ENCODE measurements at places on chromosomes 1 and 21. TPM values are rescaled to one million over a fixed set of nuclear protein-coding genes. Genes with fewer than 3 reads are reported as not detected.

- DNase-seq: no peak
Observed at GRCh38 chr1:3423245-3423829, 31.1 kb upstream of the ARHGEF16 start.

DNA sequence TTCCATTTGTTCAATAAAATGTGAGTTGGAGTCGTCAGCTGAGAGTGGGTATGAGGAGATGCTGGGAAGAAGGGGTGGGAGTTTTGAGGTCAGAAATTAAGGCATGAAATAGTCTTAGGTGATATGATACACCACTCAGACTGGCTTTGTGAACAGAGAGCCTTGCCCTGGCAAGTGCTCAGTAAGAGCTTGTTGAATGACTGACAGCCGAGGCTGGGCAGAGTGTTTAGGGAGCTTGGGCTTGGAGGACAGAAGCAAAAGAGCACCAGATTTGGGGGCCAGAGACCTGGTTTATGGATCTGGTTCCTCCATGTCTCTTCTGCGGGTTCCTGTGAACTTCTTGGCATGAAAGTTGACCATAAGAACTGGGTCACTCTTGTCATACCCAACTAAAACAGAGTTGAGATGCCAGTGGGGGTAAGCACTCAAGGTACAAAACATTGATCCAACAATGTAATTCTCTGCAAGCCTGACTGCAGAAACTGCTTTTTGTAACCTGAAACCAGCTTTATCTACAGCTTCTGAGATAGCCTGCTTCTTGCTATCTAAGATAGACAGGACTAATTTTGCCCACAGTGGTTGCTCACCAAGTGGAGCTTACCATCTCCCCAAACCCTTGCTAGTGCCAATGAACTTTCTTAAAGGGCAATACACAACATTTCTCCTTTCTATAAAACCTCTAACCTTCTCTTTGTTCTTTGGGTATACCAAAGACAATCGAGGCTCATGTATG, 126.4 kb downstream of the TENT5C start:
- DNase-seq: no peak

CYYR1 gene
- polyA plus RNA-seq: 16.7 TPM

GRCh38 chr21:34733852-34734251, 65.1 kb downstream of the CLIC6 start:
- no peak for DNase-seq

OR2L8 gene
- polyA plus RNA-seq: not detected

CD1D gene
- polyA plus RNA-seq: 1.9 TPM

- DNase-seq: no peak
Observed at GRCh38 chr21:35602811-35603362, 457.4 kb downstream of the SETD4 start.

CFAP126 gene
- 2.5 TPM for polyA plus RNA-seq

DNA sequence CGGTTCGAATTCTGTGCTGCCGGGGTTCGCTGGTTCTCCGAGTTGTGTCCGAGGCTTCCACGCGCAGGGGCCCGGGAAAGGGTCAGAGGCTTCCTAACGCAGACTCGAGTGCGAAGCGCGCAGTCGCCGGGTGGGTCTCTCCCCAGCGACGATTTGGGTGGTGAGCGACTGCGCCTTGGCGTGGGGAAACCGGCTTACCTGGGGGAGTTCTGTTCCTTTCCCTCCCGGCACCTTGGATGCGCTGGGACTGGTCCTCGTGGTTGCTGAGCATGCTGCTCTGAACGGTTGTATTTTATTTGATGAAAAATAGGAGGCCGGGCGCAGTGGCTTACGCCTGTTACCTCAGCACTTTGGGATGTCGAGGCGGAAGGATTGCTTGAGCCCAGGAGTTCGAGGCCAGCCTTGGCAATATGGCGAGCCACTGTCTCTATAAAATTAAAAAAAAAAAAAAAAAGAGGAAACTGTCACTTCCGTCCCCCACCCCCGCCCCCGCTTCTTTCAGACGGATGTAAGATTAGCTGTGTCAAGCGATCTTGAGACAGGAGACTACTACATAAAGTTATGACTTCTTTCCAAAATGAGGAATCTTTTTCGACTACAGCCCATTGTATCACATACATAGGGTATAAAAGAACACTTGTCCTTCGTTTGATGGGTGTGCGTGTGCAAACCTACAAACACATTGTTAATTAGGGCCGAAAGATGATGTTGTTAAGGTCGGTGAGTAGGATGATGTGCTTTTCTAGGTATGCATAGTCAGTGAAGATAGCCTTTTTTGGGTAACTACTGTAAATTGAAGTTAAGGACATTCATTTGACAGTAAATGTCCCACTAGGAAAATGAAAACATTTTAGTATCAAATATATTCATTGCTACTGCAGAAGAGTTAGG, at the start of gene CCDC18:
TSS of gene CCDC18 (plus strand) at position 2 of the 891 bp plus-strand sequence. CDS start 2,638 bp downstream, outside the sequence.
- DNase-seq: peak; percentile 8

DNA sequence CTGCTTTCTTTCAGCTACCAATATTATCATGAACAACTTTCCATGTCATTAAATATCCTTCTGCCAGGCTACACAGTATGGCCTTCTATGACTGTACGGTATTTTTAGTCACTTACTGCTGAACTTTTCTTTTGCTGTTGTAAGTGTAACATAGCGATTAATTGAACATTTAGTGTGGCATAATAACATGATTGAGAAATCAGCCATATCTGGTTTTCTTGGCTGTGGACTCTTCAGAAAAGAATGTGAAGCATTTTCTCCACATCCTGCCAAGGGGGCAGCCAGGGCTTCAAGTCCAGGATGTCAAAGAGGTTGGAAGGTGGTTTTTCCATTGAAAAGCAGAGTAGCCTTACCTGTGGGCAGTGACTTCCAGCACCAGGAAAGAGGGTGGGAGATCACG, 8.8 kb upstream of the AHCYL1 start:
- DNase-seq: no peak

- no peak for DNase-seq
Observed at GRCh38 chr1:147527941-147528936, 13.1 kb upstream of the BCL9 start.

- no peak for DNase-seq
Observed at GRCh38 chr1:222187566-222188332, 360.2 kb downstream of the HHIPL2 start.

ZNF593OS gene
- polyA plus RNA-seq: 2.3 TPM

DNA sequence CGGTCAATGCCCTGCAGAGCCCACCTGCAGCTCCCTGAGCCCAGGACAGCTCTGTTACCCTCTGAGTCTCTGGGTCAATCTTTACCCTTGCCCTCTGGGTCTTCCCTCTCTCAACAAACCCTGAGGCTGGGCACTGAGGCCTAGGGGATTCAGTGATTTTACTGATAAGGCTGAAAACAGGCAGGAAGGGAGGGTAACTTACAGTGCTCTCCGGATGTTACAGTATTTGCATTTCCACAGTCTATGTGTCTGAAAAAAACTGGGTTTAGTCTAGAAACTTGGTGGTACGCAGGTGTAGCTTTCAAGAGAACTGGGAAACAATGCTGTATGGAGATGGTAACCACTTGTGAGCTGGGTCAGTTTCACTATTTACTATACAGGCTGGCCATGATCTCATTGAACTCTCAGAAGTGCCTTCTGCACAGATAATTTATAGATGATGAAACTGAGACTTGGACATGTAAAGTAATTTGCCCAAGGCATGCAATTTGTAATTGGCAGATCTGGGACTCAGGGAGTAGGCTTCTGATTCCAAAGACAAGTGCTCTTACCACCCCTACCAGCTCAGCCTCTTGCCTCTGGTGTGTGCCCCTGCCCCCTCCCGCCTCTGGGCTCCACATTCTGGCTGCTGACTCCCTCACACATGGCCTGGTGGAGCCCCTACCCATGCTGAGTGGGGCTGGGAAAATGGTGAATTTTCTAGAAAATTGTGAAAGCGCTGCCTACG, 48.8 kb downstream of the TENT5C start:
- DNase-seq: no peak

ZFP69 gene
- 5.0 TPM for polyA plus RNA-seq

- DNase-seq: no peak
Observed at GRCh38 chr1:38489844-38490270, 369.7 kb downstream of the RRAGC start.

LAX1 gene
- 0.17 TPM for polyA plus RNA-seq

DNA sequence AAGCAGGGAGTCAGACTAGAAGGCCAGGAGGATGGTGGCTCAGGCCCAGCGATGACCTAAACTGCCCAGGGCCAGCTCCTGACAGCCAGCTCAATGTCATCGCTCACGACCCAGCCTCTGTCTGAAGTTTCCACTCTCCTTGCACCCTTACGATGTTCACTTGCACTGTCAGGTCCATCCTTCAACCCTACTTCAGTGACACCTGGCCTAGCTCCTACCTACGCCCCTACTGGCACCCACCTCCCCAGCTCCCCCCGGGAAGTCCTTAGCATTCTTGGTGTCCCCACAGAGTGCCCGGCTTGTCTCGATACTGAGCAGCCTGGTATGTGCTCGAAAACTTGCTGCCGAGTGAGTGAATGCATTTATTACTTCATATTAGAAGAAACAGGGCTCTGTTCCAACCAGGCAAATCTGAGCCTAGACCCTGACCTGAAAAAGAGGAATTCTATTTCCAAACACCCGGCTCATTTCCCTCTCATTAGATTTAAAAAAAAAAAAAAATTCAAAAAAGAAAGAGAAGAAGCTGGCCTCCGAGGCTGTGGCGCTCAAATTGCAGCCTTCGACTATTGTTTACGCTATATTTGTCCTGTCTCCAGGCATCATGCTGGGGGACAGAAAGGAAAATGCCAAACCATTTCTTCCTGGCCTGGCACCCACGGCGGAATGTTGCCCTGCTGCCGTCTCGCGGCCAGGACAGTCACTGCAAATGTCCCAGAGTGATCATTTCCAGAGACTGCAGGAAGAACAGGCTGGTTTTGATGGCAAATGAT, 29.8 kb upstream of the LRRC38 start:
- peak; percentile 45 for DNase-seq

GRCh38 chr1:245715291-245715701, 560.5 kb downstream of the KIF26B start:
- DNase-seq: no peak

DNA sequence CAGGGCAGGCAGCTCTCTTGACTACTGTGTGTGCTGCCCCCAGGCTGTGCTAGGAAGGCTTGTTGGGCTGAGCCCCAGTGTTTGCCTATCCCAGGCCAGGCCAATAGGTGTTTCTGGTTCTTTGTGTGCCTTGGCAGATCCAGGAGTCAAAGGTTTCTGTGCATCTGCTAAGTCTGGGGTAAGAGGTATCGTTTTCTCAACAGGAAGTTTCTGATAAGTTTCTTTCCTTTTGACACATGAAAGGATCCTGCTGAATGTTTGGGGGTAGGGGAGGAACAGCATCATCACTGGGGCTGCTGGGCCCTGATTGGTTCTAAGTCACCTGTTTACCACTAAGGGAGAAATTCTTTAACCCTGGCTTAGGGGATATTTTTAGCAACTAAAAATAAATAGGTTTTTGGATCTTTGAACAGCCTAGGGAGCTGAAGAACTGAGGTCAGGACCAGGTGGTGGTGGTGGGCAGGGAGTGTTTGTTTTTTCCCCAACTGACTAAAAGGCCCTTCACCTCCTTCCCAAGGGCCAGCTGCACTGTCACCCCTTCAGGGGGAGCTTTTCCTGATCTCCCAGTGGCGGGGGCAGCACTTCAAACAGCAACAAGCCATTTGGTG, 85.1 kb downstream of the KCNN3 start:
- no peak for DNase-seq

DNA sequence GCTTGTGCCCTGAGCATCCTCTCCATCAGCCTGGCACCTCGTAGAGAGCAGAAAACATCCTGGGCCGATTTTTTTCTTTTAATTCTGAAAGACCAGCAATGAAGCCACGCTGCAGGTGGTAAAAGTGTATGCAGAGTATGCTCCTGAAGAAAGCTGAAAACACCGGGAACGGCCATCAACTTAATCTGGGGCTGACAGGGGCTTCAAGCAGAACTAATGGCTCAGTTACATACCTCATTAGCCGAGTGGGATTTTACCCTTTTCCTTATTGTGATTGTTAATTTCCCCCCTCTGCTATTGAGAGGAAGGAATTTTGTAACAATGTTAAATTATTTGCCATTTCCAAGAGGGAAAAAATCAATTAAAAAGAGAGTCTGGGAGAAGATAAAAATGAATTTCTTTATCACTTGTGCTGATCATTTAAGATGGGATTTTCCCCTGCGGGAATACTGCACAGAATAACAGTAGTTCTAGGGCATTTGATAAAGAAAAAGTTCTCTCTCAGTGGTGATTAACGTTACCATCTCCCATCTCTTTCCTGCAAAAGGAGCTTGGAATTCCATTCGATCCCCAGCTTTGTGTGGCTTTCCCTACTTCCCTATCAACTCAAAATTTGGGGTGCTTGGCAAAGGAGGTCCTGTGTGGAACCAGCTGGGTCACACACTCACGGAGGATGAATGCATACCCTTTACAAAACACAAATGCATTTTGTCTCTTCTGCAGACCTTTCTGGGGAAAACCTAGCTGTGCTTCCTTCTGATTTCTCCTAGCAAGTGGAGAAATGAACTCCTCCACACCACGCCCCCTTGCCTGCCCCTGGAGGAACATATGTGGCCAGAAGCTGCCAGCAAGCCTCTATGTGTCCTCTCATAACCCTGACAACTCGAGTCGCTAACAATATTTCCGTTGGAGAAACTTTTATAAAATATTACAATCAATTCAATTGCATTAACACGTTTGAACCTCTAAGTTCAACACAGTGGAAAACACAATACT, 70.9 kb downstream of the RRAGC start:
- DNase-seq: no peak

- no peak for DNase-seq
Observed at GRCh38 chr21:45411810-45412206, 6.8 kb downstream of the COL18A1 start.

- DNase-seq: no peak
Observed at GRCh38 chr1:54296666-54297065, 96.7 kb downstream of the MRPL37 start.

- no peak for DNase-seq
Observed at GRCh38 chr1:67834246-67834877, 1.1 kb upstream of the GNG12 start.
